ENCODE measurements at places on chromosomes 3 and 15.

DNA sequence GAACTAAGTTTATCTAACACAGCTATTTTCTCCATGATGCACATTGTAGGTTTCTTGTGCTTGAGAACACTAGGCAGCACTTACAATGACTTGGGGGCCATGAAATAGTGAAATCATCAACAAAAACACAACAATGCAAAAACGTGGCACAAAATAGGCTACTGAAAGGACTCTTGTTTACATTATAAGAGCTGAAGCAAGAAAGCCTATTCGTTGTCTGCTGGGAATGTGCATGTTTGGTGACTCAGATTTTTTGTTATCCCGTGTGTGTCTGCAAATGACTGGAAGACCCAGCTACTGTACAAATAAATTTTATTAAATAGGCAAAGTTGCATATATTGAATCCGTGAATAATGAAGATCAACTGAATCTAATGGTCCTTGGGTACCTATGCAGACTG, 85.0 kb downstream of the TCF12 start:
- no peak for DNase-seq

DNA sequence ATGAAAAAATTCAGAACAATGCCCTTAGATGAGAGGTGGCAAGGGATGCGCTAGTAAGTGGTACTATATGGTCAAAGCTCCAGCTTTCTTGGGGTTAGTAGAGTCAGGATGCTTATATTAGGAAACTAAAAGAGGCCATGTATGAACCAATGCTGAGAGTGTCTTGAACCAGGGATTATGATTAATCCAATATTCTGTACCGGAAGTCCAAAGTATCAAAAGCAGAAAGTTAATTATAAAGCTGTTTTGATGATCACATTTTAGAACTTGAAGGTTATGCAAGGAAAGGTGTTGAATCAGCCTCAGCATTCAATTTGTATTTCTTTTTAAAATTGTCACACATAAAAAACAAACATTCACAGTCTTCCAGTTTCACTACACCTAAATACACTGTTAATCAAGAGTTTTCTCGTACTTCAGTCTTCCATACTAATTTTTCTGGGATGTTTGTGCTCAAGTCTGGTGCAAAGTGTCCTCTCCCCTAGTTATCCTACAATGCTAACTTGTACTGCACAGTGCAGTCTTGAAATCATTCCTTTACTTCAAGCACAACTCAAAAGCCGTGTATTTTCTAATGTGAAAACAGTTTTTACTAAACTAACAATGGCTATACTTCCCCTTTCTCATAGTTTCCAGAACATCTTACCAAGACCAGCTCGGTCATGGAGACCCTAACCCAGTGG, 10.7 kb upstream of the FAH start:
- no peak for DNase-seq

GRCh38 chr3:154184582-154184981, 63.4 kb downstream of the ARHGEF26 start:
- DNase-seq, result no peak

DNA sequence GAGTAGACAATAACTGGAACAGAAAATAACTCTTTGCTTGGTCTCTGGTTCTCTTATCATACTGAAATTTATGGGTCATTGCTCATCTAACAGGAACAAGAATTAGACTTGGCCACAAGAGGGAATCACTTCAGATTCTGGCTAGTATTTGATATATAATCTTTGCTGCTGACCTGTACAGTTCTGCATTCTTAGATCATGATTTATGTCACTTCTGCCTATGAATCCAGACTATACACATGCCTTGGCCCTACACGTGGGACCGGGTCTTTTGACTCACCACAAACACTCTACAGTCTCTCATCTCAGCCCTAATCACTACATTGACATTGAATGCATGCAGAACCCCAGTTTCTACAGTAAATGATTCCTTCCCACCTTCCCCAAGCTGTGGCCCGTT, 162.5 kb upstream of the SOX2 start:
- no peak for DNase-seq

DNA sequence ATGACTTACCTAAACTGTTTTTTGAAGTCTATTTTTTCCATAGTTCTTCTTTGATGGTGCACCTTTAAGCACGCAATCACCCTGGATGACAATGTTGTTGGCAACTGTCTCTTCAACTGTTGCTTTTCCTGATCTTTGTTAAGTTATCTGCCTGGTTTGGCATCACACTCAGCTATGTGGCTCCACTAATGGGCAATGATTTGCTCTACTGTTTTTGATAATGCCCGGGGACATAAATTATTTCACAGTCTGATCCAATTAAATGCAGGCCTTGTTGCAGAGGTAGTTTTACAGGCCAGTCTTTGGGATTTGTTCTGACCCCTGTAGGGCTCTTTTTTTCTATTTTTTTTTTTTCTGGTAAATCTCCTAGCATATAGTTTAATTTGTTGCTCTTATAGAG, 436.3 kb downstream of the ZNF385D start:
- DNase-seq, result no peak

- DNase-seq, result no peak
These were observed 10.6 kb downstream of the CMC1 start for GRCh38 chr3:28252001-28252431.

DNA sequence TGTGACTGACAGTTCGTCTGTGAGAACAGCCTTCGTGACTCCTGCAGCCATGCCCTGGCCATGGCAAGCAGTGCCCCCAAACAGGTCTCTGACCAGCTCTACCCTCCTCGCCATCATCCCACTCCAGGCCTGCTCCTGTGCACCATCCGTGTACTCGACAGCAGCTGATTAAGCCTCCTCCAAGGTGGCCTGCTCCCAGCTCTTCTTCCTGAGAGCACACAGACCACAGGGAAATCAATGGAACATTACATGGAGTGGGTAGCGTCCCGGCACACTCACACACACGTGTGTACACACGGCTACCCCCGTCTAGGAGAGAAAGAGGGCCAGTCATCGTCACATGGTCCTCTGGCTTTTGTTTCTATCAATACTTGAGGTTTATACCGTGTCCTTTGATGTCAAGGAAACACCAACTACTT, 21.1 kb downstream of the ANXA2 start:
- DNase-seq, result peak; percentile 70

DNA sequence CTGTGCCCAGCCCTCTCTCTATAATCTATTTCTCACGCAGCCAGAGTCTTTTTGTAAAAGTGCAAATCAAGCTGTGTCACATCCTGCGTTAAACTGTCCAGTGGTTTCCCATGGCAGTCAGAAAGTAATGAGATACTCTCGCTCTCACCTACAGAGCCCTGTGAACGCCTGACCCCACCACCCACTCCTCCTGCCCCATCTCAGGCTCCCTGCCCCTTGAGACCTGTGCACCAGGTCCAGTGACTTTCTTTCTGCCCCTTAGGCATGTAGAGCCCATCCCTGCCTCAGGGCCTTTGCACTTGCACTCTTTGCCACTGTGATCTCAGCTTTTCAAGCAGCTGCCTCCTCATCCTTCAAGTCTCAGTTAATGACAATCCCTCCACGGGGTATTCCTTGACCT, 58.3 kb upstream of the RASGRP1 start:
- no peak for DNase-seq

- DNase-seq, result no peak
These were observed 1137.0 kb downstream of the ROBO2 start for GRCh38 chr3:78176869-78177268.

DNA sequence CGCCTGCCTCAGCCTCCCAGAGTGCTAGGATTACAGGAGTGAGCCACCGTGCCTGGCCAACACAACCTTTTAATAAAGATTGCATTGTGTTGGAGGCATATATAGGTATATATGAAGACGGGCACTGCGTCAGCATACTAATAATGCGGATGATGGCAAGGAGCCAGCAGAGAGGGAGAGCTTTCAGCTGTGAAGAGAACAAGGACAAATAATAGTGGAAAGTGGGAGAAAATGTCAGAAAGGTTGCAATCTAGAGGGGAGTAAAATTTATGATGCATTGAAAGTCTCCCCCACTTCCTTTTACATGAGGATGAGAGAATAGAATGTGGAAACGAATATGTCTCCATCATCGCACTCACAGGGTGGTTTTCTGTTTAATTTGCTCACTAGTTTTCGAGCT, 170.5 kb upstream of the TBL1XR1 start:
- no peak for DNase-seq

DNA sequence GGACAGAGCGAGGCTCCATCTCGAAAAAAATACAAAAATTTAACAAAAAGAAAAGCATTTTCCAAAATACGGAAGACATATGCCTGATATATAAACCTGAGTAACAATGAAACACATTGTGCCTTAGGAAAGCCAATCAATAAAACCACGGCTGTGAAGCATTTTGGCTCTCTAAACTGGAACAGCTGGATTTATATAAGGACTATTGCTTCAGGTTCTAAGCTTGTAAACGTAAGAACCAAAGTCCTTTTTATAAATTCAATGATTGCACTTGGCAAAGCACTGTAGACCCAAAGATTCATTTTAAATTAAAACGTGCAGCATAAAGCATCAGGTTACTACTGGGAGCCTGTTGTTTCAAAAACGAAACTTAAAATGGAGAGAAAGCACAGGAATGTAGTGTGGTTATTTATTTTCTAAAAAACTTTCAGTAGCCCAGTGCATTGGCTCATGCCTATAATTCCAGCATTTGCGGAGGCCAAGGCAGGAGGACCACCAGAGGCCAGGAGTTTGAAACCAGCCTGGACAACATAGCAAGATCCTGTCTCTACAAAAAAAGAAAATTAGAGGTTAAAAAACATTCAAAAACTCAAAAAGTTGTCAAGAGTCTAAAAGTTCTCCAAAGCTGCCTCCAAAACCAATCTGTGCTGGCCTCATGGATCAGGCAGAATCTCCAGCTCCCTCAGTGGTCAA, 61.5 kb downstream of the USF3 start:
- no peak for DNase-seq

GRCh38 chr15:30922480-30923311, 19.0 kb downstream of the FAN1 start:
- DNase-seq, result no peak

GRCh38 chr3:16151109-16151508, 23.4 kb upstream of the GALNT15 start:
- DNase-seq, result no peak

GRCh38 chr3:193857996-193858395, 265.0 kb downstream of the OPA1 start:
- DNase-seq, result no peak

- no peak for DNase-seq
These were observed 247.1 kb downstream of the BBX start for GRCh38 chr3:107769882-107770281.

GRCh38 chr3:48623851-48624547, 2.4 kb upstream of the TMEM89 start:
- no peak for DNase-seq

- DNase-seq, result no peak
These were observed 715 bp downstream of the MCCC1 start for GRCh38 chr3:183098536-183099025.

DNA sequence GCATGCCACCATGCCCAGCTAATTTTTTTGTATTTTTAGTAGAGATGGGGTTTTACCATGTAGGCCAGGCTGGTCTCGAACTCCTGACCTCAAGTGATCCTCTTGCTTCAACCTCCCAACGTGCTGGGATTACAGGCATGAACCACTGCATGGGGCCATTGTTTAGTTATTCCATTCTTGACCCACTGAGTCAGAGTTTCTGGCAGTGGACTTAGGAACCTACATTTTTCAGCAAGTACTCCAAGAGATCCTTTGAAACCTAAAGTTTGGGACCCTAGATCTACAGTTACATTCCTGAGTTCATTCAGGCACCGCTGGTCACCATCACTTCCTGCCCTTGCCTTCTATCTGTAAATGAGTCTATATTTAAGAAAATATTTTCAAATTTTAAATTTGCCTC, 1.4 kb upstream of the TNFSF10 start:
- no peak for DNase-seq

DNA sequence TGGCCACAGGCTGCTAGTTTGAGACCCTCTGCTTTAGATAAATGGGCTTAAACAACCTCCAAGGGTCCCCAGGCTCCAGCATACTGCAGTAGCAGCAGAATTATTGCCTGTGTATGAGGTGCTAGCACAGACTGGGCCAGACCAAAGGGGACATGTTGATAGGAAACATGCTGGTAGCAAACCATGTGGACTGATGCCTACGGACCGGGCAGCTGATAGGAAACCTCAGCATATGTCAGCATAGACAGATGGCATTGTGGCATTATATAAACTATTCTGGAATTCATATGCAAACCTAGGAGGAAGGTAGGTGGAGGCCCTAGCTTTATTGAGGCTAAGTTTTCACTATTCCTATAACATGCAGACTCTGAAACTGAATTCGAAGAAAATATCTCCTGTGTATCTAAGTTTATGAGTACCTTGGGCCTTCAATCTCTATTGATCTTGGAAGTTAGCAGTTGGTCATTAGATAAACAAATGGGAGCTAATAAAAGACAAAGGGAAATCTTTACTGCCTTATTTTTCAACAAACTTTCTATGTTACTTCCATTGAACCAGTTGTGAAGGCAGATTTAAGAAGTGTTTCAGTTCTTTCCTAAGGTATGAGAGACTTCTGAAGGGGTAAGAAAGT, 1.7 kb upstream of the HGD start:
- DNase-seq, result no peak

- DNase-seq, result no peak
These were observed 541.1 kb downstream of the AGBL1 start for GRCh38 chr15:86620641-86621349.

DNA sequence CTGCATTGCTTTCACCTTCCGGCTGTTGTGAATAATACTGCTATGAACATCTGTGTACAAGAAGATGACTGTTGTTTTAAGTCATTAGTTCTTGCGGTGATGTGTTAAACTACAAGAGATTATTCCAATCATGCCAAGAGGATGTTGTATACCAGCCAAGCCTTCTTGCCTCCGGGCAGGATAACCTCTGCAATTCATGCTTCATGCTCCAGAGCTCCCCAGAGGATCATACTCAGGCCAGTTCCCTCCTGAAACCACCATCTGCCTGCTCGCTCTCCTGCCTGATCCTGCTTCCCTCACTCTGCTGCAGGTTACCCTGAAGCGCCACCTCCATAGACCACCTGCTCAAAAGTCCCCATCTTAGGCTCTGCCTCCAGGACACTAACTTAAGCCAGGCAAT, 187.1 kb upstream of the PROK2 start:
- DNase-seq, result no peak

DNA sequence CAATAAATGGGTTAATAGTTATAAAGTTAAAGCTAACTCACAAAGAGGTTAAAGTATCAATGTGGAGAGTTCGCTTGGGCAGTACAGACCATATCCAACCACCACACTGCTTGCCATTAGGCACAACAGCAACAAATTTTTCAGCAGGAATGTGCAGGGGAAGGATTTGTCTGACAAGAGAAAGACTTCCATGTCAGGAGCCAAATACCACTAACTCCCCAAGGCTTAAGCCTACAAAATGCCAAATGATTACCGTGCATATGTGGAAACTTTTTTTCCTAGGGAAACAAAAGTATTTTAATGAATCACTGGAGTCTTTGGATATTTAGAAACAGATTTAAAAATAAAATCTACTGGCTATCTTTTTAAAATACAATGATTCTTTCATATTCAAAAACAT, 8.1 kb downstream of the VGLL3 start:
- DNase-seq, result no peak

DNA sequence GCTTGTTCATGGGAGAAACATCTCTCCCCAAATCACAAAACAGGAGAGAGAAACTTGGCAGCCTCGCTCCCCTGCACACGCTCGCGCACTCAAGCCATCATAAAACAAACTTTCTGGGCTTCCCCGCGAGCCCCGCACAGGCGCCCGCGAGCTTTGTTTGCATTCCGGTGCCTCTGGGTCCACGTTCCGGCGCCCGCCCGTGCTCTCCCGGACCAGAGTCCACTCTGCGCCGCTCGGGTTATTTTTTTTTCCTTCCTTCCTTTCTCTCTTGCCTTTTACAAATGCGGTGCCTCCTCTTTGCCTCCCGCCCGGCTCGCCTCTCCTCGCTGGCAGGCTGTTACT, 363 bp downstream of the MAGI1 start:
- DNase-seq, result no peak
